Activated B cell treated with CpG ODN at 0.5 μM for 24 hours (primary cell): ENCODE measurements at places on chromosomes 2 and 18.

GRCh38 chr2:113851640-113852039 lies 38.2 kb upstream of the ACTR3 start:
- DNase-seq = no peak

DNA sequence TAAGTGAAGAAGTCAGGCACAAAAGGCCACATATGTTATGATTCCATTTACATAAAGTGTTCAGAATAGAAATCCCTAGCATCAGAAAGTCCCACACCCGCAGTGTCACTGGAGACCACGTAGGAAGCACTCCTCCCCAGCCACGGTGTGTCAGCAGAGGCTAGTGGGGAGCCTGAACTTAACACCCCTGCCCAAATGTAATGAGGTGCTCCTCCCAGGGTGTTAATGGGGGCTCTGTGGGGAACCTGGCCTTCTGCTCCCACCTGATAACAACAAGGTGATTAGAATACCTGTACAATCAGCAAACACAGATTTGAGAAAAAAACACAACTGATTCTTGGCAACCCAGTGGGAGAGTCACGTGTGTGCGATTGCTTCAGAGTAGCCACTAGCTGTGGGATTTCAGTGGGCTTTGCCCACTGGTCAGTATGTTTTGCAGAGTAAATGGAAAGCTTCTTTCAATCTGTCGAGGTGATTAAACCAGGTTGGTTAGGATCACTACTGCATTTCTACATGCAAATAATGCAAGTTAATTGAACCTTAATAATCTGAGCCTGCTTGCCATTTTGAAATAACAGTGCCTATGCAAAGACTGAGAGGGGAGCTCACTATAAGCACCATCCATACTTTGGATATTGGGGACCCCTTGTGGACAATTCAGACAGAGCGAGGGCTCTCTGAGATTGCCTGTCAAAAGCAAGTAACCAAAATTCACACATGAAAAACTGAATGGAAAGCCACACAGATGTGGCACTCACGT lies 20.6 kb upstream of the ATRAID start:
- no peak for DNase-seq

- DNase-seq = no peak
Observed at GRCh38 chr2:239819091-239819973, 205.8 kb downstream of the NDUFA10 start.

GRCh38 chr2:10493634-10494281 lies 45.6 kb upstream of the ODC1 start:
- peak; percentile 42 for DNase-seq
